ENCODE measurements at places on chromosomes 7 and 10.

GRCh38 chr10:119680650-119681081, 29.5 kb downstream of the BAG3 start:
- no peak for DNase-seq

GRCh38 chr10:15208221-15208620, 39.7 kb upstream of the NMT2 start:
- no peak for DNase-seq

DNA sequence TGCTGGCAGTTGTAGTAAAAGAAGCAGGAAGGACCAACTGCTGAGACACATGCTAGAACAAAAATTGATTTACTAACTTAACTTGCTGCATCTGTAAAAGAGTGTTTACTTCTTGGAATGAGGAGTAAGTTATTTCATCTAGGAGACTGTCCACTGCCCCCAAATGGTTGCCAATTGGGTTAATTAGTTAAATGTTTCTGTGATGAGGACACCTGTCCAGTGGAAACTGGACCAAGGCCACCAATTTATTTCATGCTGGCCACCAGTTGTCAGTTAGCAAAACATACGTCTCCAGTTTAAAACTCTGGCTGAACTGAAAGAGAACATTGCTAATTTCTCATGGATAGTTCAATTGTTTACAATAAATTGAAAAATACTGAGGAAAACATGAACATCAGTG, 191.7 kb downstream of the PPP1R9A start:
- DNase-seq: no peak

DNA sequence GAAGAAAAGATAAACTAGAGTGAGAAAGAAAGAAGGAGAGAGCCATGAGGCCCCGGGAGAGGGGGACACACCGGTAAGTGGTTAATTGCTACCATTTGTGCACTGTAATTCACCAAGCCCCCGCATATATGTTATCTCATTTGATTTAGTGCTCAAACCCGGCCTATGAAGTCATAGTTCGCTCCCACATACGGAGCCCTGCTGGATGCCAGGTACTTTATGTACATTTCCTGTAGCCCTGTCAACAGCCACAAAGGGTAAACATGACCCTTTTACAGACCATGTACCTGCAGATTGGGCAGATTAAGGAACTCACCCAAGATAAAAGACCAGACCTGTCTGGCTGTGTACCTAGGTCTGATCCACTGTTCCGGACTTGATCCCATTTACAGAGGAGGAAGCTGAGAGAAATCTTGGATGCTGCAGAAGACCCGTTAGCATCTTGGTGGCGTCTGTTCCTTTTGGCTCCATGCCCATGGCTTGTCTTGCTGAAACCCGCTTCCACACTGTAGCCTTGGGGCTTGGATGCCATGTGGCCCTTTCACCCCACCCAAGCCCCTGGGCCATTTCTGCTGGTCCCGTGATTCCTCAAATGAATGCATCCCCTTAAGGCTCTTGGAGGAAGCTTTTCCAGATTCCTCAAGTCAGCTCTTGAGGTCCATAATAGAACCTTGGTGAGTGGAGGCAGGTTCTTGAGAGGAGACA, 32.3 kb downstream of the FAM241B start:
- no peak for DNase-seq

DNA sequence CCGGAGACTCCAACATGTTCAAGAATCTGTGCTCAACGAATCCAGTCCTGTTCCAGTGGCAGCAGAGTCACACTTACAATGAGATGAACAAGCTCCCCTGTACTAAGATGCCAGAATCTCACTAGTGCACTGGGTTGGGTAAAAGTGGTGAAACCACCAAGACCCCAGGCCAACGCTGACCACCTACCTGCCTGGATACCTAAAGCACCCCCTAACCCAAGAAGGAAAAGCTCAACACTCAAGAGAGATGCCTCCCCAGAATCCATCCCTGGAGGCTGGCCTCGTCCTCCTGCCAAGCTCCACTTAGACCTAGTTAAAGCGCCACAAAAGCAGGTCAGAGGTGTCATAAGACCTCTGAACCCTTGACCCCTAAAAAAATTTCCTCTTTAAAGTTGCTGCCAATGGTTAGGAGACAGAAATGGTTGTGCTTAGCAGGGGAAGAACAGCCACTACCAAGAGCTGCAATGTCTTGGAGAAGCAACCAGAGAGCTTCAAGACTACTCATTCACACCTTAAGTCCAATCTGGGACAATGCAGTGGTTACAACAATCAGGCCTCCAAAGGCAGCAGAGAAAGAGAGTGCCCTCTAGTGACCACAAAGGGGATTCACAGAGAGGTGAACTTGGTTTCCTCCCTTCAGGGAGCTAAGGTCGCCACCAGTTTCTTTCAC, 94.6 kb upstream of the MACROH2A2 start:
- DNase-seq: peak; percentile 18

GRCh38 chr10:75959209-75959608, 527.8 kb downstream of the LRMDA start:
- no peak for DNase-seq

- no peak for DNase-seq
Measured at GRCh38 chr7:64877714-64878610, 25.1 kb upstream of the ZNF273 start.

- no peak for DNase-seq
Measured at GRCh38 chr10:73206385-73206784, 38.5 kb downstream of the FAM149B1 start.

- no peak for DNase-seq
Measured at GRCh38 chr10:110647136-110647430, 2.9 kb downstream of the RBM20 start.

GRCh38 chr10:45377858-45378257, 3.8 kb downstream of the ALOX5 start:
- DNase-seq: no peak

GRCh38 chr10:100835810-100836209, 77.0 kb upstream of the SLF2 start:
- DNase-seq: no peak

DNA sequence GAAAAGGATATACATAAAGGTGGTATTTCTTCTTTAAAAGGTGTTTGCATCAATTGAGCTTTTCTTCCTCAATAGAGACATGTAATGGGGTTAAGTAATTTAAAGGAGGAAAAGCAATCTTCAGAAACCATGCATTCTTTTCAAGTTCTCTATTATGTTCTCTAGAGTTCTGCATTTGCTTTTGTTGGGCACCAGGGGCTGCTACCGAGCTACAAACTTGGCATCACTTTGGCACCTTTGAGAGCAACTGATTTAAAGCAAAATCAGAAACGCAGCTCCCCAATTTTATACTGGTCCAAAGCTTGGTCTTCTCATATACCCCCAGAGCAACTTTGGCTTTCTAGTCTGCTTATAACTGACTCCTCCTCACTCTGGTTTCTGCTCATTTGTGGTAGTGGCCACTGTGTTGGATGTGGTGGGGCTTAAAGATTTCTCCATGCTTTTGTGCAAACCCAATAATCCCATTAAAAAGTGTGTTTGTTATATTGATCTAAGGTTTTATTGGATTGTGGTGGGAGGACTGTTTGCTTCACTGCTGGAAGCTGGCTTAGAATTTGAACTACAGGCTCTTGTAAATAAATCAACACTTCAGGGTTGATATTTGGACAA, 712.1 kb downstream of the PHTF2 start:
- DNase-seq: no peak

DNA sequence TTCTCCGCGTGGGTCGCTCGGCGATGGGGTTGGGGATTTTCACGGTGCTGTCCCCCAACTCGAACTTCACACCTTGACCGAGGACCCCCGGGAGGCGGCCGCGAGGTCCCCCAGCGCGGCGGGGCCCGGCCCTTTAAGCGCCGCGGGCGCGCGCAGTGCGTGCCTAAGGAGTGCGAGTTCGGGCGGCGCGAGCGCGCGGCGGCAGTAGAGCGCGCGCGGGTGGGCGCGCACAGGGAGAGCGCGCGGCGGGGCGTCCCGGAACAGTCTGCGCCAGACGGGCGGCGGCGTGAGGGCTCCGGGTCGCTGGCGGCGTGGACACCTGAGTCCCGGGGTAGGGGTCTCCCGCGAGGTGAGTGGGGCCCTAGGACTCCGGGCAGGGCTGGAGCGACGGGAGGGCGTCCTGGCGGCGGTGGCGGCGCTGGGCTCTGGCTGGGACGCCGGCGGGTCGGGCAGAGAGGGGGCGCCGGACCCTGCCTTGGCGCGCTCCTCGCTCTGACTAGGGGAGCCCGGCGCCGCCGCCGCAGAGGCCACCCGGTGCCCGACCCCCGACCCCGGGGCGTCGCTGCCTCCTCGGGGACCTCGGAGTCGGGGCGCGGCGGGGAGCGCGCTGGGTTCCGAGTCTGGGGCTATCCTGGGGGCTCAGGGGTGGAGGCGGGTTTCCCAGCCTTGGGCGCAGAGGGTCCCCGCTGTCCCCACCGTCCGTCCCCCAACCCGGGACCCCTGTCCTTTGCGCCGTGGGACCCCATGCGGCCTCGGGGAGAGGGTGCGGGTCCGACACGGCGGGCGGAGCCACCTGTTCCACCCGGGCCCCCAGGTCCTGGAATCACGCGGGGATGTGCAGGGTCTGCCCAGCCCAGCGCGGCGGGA, at the start of gene PROSER2:
TSS of gene PROSER2 (plus strand) at position 235 of the 867 bp plus-strand sequence. CDS start 28,722 bp downstream, outside the sequence.
- peak; percentile 3 for DNase-seq

DNA sequence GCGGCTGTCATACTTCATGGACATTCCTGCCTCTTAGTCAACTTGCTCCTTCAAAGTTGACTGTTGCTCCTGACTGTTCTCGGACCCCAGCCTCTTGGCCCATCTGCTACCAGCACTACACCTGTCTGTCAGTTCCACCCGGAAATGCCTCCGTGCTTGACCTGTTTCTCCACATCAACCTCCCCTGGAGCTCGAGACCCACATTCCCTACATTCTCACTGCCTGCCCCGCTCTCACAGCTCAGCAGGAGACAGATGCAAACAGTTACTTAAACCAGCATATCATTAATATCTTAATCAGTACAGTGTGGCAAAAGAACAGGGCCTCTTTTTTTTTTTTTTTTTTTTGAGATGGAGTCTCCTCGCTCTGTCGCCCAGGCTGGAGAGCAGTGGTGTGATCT, 174.3 kb downstream of the NRP1 start:
- no peak for DNase-seq

DNA sequence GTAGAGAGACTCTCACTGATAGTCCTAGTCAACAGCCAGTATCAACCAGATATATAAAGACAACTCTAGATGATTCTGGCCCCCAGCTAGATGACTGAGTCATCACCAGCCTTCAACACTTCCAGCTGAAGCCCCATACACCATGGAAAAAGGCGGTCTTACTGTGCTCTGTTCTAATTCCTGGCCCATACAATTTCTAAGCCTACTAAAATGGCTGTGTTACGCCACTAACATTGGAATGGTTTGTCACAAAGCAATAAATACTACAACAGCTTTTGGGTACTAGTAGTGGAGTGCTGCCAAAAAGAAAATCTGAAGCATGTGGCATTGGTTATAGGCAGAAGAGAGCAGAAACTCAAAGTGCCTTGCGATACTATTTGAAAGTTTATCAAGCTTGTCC, 13.0 kb upstream of the TES start:
- DNase-seq: no peak

- no peak for DNase-seq
Measured at GRCh38 chr7:151386301-151387160, 23.3 kb downstream of the WDR86 start.

GRCh38 chr7:84294847-84295455, 100.4 kb upstream of the SEMA3A start:
- DNase-seq: no peak

- DNase-seq: no peak
Measured at GRCh38 chr7:93765475-93765874, 125.1 kb downstream of the TFPI2 start.

DNA sequence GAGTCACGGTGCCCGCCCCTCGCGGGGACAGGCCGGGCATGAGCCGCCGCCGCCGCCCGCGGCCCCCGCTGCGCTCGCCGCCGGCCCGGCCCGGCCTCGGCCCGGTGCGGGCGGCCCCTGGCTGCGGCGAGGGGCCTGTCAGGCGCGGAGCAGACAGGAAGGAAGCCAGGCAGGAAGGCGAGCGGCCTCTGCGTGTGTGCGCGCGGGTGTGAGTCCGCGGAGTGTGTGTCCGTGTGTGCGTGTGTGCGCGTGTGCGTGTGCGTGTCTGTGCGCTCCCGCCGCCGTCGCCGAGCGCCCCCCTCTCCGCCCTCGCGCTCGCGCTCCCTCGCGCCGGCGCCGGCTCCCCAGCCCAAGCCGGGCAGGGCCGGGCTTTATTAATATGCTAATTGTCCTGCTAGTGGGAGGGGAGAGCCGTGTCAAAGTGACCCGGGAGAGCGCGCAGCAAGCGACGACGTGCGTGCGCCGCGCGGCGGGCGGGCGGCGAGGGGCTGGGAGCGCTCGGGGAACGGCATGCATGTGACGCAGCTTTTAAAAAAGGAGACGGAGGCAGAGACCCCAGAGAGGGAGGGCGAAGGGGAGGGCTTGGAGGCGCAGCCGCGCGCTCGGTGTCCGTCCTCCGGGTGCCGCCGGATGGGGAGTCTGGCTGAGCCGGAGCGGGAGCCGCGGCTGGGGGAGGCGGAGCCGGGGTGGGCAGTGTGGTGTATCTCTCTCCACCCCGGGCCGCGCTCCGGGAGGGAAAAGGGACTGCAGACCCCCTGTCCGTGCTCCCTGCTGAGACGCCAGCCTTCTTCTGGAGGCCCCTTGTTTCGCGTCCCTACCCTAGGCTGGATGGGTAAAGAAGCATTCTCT, at the start of gene LDB1:
TSS of gene LDB1 (minus strand) at position 227 of the 849 bp plus-strand sequence. CDS start 258 bp downstream, outside the sequence.
- peak; percentile 86 for DNase-seq

GRCh38 chr7:100431286-100431735, 1.7 kb downstream of the MEPCE start:
- DNase-seq: no peak

DNA sequence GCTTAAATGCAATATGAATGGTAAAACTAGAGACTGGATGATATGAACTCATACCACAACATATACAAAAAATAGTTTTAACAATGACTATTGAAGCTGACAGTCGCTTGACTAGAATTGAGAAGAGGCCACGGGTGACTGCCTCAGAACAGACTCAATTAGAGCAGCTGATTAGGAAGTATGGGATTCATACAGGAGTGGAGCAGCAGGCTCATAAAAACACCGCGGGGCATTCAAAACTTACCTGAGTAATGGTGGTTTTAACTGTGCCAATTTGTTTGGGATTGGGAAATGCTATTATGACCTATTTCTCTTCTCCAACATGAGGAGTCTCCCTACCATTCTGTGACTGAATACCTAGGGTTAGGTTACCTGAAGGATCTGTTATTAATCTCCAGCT, 2.1 kb downstream of the CADPS2 start:
- no peak for DNase-seq

DNA sequence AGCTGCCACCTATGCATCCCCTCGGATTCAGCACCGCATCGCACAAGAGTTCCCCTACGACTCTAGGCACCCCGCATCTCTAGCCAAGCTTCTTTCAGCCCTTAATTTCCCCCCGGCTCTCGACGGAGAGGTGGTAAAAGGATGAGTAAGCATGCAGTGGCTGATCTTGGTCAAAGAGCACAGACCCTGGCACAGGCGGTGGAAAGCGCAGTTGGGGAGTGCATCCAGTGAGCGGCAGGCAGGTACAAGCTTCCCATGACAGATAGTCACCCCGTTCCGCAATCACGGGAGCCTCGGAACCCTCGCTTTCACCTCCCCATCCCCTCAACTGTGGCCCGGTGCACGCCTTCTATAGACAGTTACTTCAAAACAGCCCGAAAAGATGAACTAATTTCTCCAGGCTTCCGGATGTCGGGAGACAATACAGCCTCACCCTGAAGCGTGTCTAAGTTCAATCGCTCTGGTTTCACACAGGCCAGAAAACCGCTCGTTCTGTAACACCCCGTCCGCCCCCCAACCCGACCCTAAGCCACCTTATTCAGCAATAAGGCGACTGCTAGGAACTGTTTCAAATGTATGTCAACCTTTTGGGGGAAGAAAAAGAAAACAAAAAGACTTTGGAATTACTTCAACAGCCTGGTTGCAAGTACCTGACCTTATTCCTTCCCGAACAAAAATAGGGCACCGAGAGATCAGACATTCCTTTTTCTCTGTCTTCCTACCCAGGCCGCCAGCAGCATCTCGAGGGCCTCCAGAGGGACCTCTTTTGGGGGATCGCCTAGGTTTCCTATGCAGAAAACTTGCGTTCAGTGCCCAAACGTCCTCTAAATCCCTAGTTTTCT, 1.4 kb downstream of the RHEB start:
- peak; percentile 63 for DNase-seq
